IPS-NIHi11 (cell line): ENCODE measurements at places on chromosomes 5 and 9.

DNA sequence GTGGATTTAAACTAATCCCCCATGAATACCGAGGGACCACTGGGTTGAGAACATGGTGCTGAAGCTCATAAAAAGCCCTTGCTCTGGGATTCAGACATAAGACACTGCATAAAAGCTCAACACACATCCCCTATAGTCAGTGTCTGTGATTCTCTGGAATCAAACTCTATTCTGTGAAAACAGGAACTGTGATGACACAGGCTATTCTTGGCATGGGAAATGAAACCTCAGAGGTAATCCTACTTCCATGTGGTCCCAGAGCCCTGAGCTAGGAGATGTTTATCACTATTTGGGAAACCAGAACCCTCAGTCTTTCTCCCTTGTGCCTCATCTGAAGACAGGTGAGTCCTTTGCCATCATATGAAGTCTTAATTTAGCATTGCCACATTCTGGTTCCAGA is 135.4 kb upstream of the PRSS3 start:
- no peak for DNase-seq

DNA sequence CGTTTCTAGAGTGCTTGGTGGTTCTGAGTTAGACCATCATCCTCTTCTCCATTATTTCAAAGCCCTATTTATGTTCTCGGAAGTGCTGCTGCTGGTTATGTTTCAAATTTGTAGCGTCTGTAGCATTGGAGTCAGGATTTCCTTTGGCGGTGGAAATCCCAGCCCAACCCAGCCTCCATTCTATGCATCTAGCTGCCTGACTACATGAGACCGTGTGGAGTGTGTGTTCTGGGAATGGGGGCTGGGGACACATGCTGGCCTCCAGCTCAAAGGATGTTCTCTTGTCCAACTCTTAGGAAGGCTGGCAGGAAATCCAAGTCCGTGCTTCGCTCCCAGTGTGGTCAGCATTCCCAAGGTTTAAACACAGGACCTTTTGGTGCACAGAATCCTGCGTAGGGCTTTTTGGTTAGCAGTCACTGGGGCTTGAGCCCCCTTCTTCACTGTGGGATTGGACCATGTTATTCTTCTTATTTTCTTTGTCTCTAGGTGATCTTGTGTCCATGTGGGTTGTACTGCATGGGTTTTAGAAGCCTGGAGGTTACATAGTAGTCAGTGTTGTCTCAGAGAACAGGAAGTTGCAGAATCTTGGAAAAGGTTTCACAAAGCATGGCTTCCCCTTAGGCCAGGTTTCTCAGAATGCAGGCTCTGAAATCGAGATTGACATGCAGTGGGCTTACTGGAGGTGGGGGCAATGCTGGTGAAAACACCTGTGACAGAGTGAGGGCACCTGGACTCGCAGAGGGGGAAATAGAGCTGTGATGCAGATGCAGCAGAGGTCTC is 132.2 kb downstream of the ARHGAP26 start:
- DNase-seq = no peak

- DNase-seq = peak; percentile 48
Measured at GRCh38 chr9:15370466-15371447, 51.9 kb upstream of the SNAPC3 start.

GRCh38 chr5:126471875-126472537 is 48.8 kb downstream of the GRAMD2B start:
- peak; percentile 21 for DNase-seq

DNA sequence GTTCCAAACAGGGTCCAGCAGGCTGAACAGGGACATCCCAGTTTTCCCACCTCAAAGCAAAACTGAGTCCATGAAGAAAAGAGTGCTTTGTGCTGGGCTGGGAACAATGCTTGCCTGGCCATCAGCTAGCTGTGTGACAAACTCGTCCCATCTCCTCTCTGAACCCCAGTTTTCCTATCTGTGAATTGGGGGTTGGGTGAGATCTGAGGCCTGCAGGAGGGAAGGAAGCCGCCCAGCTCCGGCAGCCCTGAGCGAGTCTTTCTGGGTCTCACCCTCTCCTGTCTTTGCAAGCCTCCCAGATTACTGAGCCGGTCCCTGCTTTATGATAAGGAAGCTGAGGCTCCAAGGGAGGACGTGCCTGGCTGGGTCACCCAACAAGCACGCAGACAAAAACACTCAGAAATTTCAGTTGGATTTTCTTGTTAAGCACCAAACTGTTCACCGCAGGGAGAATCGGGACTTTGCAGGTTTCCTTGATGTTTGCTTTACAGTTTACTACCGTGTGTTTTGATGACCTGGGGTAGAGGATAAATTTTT is 82.6 kb upstream of the LMX1B start:
- DNase-seq = no peak

GRCh38 chr9:116342061-116342460 is 188.5 kb downstream of the PAPPA start:
- DNase-seq = no peak

GRCh38 chr5:118069452-118069851 is 918.9 kb downstream of the DTWD2 start:
- DNase-seq = no peak

- no peak for DNase-seq
Measured at GRCh38 chr5:135242866-135243555, 156.0 kb downstream of the MACROH2A1 start.
